ENCODE measurements at places on chromosomes 2 and 18.

DNA sequence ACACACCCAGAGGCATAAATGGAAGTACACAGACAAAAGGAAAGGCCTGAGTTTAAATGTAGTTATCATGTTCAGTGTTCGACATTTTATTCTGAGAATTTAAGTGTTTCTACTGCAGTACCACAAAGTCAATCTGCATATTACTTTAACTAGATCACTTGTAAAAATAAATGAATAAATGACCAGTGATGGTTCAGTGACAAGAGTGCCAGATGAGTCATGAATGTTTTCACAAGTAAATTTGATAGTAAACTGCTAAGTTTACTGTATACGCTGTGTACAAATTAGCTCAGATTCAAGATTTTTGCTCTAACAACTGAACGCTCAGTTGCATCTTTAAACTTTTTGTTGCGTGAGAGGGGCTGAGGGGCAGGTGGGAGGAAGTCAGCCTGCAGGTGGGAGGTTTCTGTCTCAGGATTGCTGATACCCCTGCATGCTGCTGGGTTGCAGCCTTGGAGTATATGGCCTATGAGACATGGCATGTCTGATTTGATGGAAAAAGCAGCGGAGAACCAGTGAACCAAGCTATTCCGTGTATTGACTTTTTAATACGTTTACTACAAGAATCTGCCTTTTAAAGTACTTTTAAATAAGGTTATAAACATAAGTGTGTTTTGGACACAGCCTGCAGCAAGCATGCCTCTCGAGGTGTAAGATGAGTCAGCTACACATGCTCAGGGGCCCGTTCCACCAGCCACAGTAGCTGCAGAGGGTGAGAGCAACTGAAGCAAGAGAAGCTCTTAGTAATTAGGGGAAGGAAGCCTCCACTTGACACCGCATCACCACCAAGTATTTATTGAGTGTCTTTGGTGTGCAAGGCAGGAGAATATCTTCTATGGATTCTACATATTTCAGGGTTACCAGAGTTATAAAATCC, 245.1 kb downstream of the NEDD4L start:
- H3K36me3 ChIP-seq, result no peaks in the 10 kb centered on the region
- H3K4me1 ChIP-seq, result peaks cover 2% of the 10 kb centered on the region
- no peak overlapping the region for H3K4me3 ChIP-seq

DNA sequence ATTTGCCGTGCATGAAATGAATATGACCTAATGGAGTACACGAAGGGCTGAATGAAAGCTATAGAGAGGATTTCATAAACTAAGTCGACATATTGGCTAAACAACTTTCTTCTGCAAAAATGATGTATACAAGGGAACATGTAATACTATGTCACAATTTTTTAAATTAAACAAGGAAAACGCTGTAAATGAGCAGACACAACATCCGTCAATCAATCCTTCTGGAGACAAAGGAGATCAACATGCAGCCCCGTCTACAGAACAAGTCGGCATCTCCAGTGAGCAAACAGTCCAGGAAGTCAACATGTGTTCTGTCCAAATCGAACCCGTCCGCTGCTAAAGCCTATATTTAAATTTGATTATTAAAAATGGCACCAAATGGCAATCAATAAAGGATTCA, 180.8 kb downstream of the TCF4 start:
- peaks cover 9% of the 10 kb centered on the region for H3K4me1 ChIP-seq
- H3K27me3 ChIP-seq, result no peaks in the 10 kb centered on the region
- no peak overlapping the region for H3K4me3 ChIP-seq
- no peak overlapping the region for H3K27ac ChIP-seq
- DNase-seq, result no peak

DNA sequence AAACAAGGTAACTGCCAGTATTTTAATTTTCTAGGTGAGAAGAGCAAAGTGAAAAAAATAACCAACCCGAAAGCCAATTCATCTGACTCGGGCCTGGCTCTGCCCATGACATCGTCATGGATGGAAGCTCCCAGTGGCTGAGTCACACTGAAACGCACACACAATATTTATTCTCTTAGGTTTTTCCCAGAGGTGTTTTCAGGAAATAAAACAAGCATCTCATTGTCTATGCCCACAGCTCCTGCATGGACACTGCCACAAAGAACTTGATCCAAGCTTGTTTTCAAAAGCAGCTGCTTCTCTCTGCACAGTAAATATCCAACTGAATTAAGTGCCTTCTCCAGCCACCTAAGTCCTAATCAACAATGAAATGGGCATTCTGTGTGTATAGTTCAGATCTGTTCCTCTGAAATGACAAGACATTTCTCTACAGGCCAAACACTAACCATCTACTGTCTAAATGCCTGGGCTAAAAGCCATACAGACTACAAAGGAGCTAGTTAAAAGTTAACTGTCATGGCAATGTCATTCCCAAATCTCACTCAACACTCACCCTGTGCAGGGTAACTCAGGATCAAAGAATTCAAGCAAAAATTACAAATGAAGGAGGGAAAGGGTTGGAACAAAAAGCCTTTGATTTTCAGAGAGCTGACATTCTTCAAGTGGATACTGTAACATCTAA, 62.9 kb downstream of the RPL31 start:
- no peak for DNase-seq
- no peaks in the 10 kb centered on the region for H3K36me3 ChIP-seq
- H3K27me3 ChIP-seq, result no peaks in the 10 kb centered on the region
- H3K4me3 ChIP-seq, result no peak overlapping the region

GRCh38 chr2:238239863-238240756, at the start of gene HES6:
HES6 (minus strand) TSS chr2:238240038; CDS start chr2:238239905, 133 bp downstream.
- DNase-seq, result peak; percentile 91
- peaks cover 41% of the 10 kb centered on the region for H3K27me3 ChIP-seq
- peak within 1 kb of the TSS; percentile 55 for H3K4me3 ChIP-seq
- H3K36me3 ChIP-seq, result no peaks in the 10 kb centered on the region

GRCh38 chr2:26438926-26439325, 37.2 kb downstream of the DRC1 start:
- H3K36me3 ChIP-seq, result no peaks in the 10 kb centered on the region
- no peaks in the 10 kb centered on the region for H3K27me3 ChIP-seq
- DNase-seq, result no peak
- no peak overlapping the region for H3K27ac ChIP-seq
- H3K4me1 ChIP-seq, result no peaks in the 10 kb centered on the region

DNA sequence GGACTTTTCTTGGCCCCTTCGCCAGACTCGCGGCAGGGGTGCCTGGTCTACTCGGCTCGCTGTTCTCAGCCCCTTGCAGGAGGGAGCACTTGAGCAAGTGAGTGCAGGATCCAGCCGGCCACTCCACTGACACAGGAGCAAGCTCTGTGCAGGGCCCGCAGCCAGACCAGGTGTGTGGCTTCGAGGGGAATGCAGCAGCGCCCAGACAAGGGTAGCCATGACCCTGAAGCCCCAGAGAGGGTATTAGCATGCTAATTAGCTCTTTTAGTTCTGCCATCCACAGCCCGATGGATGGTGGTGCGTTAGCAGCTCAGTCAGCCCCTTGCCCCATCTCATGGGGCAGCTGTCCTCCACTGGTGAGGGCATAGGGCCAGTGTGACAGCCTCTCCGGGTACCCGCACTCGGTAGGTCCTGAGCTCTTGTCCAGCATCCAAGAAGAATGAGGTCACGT, 103.2 kb upstream of the HS6ST1 start:
- no peak overlapping the region for H3K27ac ChIP-seq
- no peaks in the 10 kb centered on the region for H3K36me3 ChIP-seq
- no peak overlapping the region for H3K4me3 ChIP-seq
- DNase-seq, result peak; percentile 35
- no peaks in the 10 kb centered on the region for H3K4me1 ChIP-seq

DNA sequence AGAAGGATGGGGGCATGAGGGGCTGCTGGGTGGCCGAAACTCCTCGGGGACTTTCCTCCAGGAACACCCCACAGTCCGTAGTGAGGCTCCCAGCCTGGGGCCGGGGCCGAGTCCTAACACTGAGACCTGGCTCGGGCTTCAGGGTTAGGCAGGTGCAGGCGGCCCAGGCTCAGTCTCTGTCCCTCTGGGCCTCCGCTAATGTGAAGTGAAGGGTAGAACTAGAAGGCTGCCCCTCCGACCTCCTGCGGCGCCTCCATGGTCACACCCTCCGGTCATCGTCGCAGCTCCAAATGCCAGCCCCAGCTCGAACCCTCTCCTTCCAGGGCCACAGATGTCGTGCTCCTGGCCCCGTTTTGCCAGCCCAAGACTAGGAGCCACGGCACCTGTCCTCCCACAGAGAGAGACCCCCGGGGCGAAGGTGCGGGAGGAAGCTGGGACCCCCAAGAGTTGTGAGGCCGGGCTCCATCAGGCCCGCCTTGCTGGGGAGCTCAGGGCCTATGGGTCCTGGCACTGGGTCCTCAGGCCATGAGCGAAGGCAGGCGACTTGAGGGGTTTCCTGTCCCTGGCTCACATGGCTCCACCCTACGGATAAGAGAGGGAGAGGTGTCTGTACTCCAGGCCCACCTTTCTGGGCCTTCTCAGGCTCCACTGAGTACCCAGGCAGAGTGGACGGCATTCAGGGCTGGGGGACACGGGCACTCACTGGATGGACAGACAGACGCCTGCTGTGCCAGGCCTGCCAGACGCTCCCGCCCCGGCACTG, 797 bp downstream of the ANO7 start:
- DNase-seq, result no peak
- no peak overlapping the region for H3K4me3 ChIP-seq
- H3K4me1 ChIP-seq, result peaks cover 14% of the 10 kb centered on the region
- H3K27me3 ChIP-seq, result no peaks in the 10 kb centered on the region
- no peaks in the 10 kb centered on the region for H3K36me3 ChIP-seq

- no peak overlapping the region for H3K4me3 ChIP-seq
- peaks cover 8% of the 10 kb centered on the region for H3K4me1 ChIP-seq
- DNase-seq, result no peak
- H3K27me3 ChIP-seq, result no peaks in the 10 kb centered on the region
Observed at GRCh38 chr2:95082477-95082876, 39.1 kb downstream of the MRPS5 start.

DNA sequence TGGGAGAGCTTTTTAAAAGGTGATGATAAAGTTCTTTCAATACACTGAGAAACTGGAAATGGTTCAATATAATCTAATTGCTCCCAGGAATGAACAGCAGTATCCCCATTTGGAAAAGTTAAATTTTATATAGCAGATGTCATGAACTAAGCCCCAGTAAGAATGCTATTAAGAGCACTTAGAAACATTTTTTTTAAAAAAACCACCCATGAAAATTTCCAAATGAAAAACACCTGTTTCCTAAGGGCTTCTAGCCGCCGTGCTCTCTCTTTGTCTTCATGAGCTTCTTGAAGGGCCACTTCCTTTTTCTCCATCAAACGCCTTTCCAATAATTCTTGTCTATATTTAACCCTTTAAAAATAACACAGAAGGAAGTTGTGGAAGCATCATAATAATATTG, 77.0 kb downstream of the UPP2 start:
- no peak for DNase-seq
- H3K4me1 ChIP-seq, result no peaks in the 10 kb centered on the region
- H3K27ac ChIP-seq, result no peak overlapping the region
- no peak overlapping the region for H3K4me3 ChIP-seq

DNA sequence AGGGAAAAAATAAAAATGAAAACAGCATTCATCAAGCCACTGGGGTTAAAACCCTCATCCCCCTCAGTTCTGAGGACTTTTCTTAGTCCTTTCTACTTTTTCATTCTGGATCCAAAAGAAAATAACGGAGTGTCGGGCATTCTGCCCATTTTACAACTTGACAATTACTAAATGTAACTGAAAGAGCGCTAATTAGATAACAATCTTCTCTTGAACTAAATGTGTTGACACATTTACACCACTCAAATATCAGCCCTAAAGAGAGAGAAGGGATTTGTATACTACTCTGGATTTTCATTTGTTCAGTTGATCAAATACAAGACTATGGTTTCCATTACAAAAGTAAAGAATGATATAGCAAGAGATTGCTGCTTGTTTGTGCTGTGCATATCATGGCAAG, 27.5 kb downstream of the ABCA12 start:
- no peaks in the 10 kb centered on the region for H3K4me1 ChIP-seq
- no peaks in the 10 kb centered on the region for H3K27me3 ChIP-seq
- H3K36me3 ChIP-seq, result no peaks in the 10 kb centered on the region
- no peak overlapping the region for H3K4me3 ChIP-seq

DNA sequence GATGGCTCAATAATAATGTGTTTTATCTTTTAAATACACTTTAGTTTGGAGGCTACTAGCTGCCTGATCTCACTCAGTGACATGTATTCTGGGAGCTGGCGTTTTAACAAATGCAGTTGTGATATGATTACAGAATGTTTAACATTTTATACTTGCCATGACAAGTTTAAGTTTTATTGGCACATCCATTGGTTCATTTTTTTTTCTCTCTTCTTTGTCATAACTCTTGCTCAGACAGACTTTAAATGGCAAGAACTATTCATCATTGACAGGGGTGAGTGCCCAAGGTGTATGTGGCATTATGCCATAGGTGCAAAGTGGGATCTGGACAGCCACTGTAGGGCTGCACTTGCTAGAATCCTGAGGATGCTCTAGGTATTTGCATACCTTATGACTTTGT, 72.1 kb upstream of the MYL1 start:
- no peak overlapping the region for H3K27ac ChIP-seq
- no peaks in the 10 kb centered on the region for H3K36me3 ChIP-seq
- no peak for DNase-seq
- H3K4me3 ChIP-seq, result no peak overlapping the region

GRCh38 chr2:67717692-67718091, 320.6 kb downstream of the ETAA1 start:
- no peaks in the 10 kb centered on the region for H3K27me3 ChIP-seq
- H3K27ac ChIP-seq, result no peak overlapping the region
- no peaks in the 10 kb centered on the region for H3K4me1 ChIP-seq
- DNase-seq, result no peak
- H3K4me3 ChIP-seq, result no peak overlapping the region
- H3K36me3 ChIP-seq, result no peaks in the 10 kb centered on the region

DNA sequence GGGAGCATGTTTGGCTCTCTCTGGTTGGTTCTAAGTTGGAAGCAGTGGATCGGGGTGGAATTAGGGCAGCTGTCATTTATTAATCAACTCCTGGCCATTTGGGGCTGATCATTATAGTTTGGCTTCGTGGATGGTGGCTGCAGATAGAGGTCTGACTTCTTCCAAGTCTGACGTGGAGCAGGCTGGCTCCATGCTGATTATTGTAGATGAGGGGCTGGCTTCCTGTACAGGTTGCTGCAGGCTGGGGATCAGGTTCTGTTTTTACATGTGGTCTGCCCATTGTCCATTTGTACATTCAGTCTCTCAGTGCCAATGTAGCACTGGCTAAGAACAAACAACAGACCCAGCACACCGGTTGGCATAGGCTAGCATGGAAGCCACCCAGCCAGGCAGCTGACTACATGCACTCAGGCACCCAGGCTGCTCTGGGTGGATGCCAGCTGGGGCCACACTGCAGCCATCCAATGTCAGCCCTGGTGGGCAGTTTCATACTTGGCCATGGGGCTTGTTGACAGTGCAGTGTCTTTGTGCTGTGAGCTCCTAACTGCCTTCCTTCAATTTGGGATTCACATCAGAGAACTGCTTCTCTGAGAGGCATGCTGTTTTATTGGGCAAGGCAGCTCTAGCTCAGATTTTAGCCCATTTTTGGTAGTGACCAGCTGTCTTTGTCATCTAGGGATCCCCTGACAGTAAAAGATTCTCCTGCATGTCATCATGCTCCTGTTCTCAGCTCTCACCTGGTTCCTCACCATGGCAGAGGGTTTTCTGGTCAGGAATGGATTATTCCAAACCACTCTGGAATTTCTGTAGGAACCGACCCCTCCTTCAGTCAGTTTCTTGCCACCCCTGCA, 25.4 kb downstream of the NPAS2 start:
- H3K27me3 ChIP-seq, result no peaks in the 10 kb centered on the region
- H3K4me1 ChIP-seq, result no peaks in the 10 kb centered on the region
- H3K36me3 ChIP-seq, result no peaks in the 10 kb centered on the region

- no peak overlapping the region for H3K27ac ChIP-seq
- H3K27me3 ChIP-seq, result no peaks in the 10 kb centered on the region
- H3K4me3 ChIP-seq, result no peak overlapping the region
- no peaks in the 10 kb centered on the region for H3K4me1 ChIP-seq
Observed at GRCh38 chr2:207683879-207684627, 27.4 kb upstream of the CCNYL1 start.

All from H1 (cell line).